HuH-7.5 (cell line): ENCODE measurements at places on chromosomes 7 and 10.

DNA sequence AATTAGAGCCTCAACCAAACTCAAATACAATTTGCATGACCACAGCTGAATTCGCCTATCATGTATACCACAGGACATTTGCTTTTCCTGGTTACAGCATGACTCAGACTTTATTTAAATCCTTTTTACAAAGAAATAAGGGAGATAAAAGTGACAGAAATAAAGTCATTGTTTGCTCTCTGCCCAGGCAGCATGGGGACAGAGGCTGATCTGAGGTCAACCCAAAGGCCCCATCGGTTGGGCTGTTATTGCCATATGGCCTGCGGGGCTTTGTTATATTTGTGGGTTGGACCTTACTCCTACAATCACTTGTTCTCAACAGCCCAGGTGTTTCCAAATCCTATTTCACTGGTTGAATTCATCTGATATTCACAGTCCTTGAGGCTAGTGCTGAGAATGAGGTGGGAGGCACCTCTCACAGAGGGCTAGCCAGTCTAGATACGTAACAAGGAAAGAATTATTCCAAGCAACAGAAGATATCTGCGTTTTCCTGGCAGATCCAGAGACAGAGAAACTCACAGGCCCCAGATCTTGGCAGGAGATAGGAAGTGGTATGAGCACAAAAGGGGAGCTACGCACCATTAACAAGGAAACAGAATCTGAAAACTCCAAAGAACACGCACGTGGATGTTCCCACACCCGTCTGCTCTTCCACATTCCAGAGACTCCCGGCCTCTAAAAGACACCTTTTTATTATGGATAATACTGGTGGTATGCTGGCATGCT lies 117.3 kb downstream of the HIPK2 start:
- DNase-seq: no peak

DNA sequence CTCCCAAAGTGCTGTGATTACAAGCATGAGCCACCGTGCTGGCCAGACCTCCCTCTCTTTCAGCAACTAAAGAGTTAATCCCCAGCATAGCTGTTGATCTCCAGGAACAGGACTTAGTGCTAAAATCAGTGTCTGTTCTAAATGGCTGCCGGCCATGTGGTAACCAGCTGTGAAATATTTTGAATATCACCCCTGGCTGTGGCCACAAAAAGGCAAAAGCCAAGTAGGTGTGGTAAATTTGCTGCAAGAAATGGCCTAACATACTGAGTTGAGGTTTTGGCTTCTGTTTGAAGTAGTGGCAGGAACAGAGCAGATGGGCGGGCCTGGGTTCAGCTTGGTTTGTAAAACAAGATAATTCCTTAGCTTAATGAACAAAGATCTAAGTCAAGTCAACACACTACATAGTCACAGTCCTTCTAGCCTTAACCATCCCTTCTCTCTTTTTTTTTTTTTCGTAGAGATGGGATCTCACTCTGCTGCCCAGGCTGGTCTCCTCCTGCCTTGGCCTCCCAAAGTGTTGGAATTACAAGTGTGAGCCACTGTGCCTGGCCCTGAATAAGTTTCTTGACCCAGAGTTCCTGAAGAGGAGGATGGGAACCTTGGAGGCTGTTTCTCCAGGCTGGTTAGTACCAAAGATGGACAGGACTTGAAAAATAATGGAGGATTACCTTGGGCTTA lies 22.7 kb upstream of the AGFG2 start:
- no peak for DNase-seq

DNA sequence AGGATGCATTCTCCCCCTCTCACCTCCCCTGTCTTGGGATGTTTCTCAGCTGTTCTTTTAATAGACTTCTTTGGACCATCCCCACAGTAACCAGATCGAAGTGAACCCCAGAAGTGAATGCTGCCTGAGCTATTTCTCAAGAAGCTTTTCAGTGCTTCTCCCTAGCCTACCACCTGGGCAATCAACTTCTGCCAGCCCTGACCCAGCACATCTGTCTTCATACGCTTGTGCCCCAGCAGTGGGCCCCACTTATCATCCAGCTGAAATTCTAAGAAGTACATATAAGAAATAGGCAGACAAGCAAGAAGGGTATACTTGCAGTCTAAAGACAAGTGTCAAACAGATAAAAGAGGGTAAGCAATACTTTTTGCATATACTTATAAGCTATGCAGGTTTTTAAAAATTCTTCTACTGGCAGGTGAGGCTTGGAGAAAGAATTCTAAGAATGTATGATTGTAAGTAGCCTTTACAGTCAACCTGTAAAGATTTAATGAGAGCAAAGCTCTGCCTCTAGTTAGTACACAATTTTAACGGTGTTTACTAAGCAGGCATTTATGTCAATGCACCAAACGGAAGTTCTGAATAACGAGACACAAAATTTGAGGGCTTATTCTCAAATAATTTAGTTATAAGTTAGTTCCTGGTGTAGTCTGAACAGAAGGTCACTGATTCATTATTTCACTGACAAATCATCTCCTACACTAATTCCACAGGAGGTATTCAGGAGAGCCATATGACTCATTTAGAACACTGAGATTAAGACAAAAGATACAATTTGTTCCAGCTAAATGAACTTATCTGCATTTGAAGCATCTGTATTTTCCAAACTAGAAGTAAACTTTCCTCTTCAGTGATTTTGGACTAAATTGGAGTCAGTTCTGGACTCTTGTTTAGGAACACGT lies 83.3 kb downstream of the RNLS start:
- DNase-seq: no peak

GRCh38 chr7:2405201-2405600 lies 1.8 kb downstream of the CHST12 start:
- DNase-seq: no peak

- DNase-seq: no peak
These were observed 579.3 kb downstream of the LRMDA start for GRCh38 chr10:76010703-76011102.

- DNase-seq: no peak
These were observed 6.1 kb downstream of the SKAP2 start for GRCh38 chr7:26858241-26858715.

DNA sequence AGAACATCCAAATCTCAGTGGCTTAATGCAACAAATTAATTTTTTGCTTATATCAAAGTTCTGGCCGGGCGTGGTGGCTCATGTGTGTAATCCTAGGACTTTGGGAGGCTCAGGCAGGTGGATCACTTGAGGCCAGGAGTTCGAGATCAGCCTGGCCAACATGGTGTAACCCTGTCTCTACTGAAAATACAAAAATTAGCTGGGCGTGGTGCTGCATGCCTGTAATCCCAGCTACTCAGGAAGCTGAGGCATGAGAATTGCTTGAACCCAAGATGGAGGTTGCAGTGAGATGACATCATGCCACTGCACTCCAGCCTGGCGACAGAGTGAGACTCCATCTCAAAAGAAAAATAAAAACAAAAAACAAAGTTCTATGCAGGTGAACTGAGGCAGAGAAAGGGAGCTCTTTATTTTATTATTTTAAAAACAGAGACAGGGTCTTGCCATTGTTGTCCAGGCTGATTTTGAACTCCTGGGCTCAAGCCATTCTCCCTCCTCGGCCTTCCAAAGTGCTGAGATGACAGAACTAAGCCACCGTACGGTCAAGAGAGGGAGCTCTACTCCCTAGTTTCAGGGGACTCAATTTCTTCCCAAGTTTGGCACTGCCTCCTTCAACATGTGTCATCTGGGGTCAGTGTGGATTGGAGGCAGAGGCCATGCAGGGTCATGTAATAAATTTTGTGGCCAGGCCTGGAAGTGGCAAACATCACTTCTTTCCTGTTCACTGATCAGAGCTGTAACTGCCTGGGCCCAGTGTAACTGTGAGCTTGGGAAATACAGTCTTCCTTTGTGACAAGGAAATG lies 2.4 kb downstream of the ADCK2 start:
- DNase-seq: peak; percentile 79

GRCh38 chr10:71433768-71434744 lies 37.3 kb downstream of the CDH23 start:
- DNase-seq: no peak

- DNase-seq: no peak
These were observed 6.2 kb downstream of the RARRES2 start for GRCh38 chr7:150335108-150335773.

- DNase-seq: peak; percentile 56
These were observed at the start of gene TMEM229A for GRCh38 chr7:124032369-124033094. Gene TMEM229A, minus strand, starts transcription at chr7:124033067. Its CDS starts 64 bp downstream, at chr7:124033003.

- DNase-seq: no peak
These were observed 730.6 kb upstream of the IGFBP3 start for GRCh38 chr7:46651561-46652088.

DNA sequence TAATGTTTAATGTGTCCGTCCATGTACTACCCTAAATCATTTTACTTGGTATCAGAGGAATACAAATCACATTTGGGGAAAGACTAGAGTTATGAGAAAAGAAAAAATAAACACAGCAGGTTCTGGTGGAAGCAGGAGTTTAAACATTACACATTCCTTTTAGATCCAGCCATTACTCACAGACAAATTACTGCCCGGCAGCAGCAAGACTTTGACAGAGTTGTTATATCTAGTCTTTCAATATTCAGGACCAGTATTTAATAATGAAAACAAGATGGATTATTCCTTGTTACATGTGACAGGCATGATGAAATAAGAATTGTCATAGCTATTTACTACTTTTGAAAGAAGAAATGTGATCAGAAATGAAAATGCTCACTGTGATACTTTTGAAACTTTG lies 131.8 kb upstream of the GNAI1 start:
- DNase-seq: no peak

GRCh38 chr7:143299840-143300239 lies 11.7 kb downstream of the CASP2 start:
- DNase-seq: peak; percentile 47

DNA sequence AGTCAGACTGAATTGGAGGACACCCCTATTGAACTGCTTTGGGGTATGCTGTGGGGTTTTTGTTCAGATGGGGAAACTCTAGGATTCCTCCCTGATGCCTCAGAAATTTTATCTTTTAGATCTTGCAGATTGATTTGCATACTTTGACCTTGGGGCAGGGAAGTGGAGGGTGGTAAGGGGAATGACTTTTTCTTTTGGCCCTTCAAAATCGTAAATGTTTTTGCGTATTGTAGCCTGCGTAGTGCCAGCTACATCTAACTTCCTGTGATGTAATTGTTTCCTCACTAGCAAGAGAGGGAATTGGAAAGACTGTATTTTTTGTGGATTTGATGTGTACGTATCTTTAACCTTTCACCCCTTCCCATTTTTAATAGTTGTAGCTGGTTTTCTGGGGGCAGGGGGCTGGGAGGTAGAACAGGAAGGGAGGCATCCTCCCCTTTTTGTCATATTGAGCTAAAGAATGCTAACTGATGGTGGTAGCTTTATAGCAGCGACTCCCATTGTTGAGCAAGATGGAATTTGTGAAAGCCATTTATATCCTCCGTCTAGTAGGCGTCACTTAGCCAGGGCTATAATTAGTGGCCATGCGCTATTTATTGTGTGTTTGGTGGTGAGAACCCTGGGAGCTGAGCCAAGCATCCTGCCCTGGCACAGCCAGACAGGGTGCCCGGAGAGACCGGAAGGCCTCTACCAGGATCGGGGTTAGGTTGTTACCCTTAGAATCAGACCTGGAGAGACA lies 11.3 kb downstream of the DUSP5 start:
- no peak for DNase-seq

GRCh38 chr10:71854031-71854430 lies 3.0 kb upstream of the PSAP start:
- no peak for DNase-seq

GRCh38 chr10:119919826-119920225 lies 27.3 kb downstream of the SEC23IP start:
- no peak for DNase-seq

DNA sequence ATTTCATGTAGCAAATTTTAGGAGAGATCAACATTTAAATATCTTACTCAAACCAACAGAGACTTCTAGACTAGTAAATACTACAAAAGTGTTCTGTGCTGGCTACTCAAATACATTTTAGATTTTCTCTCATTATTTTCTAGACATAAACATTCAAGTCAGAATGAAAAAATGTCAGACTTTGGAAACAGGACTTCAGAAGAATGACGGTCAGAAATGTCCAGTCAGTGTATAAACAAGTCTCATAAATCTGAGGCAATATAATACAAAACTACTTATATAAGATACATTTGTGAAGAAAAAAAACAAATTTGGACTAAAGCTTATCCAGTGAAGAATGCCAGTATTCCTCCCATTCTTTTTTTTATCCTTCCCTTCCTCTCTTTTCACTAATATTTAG lies 25.9 kb downstream of the RNLS start:
- DNase-seq: no peak

DNA sequence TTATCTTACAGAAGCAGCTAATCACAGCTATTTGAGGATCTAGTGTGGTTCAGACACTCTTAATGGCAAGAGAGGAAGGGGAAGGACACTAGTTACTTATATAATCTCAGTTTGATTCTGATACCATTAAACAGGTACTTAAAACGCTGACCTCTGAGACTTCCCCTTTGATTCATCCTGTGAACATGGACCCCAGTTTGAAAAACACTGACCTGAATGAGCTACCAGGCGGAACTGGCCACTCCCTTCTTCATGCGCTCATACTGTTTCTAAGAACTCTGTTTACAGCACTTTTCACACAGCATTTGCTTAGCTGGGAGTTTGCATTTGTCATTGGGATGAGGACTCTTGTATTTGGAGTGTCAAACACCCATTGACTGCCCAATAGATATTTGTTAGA lies 45.7 kb downstream of the BEND7 start:
- DNase-seq: no peak

DNA sequence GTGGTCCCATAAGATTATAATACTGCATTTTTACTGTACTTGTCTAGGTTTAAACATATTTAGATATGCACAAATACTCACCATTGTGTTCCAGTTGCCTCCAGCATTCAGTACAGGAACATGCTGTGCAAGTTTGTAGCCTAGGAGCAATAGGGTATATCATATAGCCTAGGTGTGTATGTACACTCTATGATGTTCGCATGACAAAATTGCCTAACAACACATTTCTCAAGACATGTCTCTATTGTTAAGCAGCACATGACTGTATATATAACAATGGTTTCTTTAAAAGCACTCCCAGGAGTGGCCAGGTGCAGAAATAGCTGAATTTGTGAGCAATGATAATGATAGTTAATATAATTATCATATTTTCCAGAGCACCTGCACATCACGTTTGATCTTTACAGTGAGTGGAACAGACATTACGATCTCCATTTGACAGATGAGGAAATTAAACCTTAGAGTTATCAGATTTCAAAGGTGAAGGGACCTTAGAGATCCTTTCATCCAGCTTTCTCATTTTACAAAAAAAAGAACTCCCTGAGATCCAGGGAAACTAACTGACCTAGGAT lies 99.2 kb upstream of the PDCD4 start:
- DNase-seq: no peak

GRCh38 chr10:3782451-3783315 lies 2.3 kb downstream of the KLF6 start:
- peak; percentile 73 for DNase-seq

- no peak for DNase-seq
These were observed 50.9 kb downstream of the CCDC3 start for GRCh38 chr10:12950583-12951128.

DNA sequence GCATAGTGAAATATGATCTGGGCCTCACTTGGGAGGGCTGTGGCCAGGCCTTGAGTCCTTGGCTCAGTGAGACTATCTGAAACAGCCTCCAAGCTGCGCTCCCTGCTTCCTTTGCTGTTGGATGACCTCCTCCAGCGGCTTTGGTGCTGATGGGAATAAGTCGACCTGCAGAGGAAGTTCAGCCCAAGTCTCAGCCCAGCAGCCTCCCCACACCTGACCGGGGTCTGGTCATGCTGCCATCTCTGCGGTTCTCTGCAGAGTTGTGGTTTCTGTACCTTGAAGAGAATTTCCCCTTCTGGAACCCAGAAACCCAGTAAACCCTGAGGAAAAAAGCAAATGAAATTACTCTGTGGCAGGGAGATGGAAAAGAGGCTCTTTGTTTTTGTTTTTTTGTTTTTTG lies 4.6 kb upstream of the RBAK start:
- DNase-seq: no peak

GRCh38 chr10:132254841-132255240 lies 52.9 kb downstream of the STK32C start:
- no peak for DNase-seq
